ENCODE measurements at places on chromosomes 1 and 21.

GRCh38 chr1:205592443-205593003, 39.3 kb downstream of the ELK4 start:
- DNase-seq: no peak

DNA sequence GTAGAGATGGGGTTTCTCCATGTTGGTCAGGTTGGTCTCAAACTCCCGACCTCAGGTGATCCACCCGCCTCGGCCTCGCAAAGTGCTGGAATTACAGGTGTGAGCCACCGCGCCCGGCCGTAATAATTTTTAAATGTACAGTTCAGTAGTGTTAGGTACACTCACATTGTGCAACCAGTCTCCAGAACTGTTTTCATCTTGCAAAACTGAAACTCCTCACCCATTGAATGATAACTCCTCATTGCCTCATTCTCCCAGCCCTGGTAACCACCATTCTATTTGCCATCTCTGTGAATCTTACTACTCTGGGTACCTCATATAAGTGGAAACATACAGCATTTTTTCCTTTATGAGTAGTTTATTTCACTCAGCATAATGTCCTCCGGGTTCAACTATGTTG, 3.4 kb downstream of the NLRP3 start:
- DNase-seq: no peak

DNA sequence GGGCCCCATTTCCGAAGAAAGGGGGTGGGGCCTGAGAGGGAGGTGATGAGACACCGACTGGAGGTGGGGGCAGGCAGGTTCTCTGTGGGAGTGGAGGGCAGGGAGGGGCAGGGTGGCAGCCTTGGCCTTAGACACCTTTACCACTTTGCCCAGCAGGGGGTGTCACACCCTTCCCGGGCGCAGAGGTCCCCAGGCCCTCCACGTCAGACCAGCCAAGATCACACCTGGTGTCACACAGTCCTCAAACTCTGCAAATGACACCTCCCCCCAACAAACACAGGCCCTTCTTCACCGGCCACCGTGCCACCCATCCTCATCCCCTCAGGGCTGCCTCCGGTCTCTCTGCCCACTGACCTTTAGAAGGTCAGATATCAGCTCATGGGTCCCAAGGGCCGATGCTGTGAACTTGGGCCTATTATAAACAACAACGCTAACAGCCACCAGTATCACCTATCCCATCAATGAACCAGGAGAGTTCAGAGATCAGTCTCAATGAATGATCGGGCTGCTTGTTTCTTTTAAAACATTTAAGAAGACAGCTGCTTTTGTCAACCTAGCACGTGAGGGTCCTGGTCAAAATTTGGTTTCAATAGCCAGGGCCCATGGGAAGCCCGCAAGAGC, 103.9 kb downstream of the CASZ1 start:
- no peak for DNase-seq

DNA sequence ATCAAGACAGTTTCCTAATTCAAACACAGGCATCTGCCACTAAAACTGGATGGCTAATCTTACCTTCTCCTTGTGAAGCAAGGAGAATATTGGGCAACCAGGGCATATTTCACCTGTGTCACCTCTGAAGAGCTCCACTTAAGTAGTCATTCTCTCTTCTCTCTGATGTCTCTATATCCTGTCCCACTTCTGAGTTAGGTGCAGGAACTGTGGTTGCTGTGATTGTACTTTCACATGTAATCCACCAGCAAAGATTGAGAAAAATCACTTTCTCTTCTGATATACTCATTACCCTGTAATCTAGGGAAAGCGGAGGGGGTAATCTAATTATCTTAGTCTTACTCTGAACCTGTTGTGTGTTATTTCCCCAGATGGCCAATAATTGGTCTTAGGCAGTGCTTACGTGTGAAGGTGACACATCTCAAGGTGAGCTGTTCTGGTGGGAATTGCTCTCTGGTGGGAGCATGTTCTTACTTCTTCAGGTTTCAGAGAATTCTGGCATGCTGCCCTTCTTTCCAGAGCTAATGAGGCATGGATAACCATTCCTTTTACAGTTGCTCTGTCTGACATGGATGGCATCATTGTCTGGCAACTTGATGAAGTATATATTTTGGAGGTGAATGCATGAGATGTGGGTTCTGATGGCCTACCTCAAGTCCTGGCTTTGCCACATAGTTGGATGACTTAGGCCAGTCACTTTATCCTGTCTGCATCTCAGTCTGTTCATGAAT, 12.0 kb downstream of the XCL2 start:
- no peak for DNase-seq

- no peak for DNase-seq
Measured at GRCh38 chr21:38250991-38251418, 5.8 kb upstream of the KCNJ15 start.

- no peak for DNase-seq
Measured at GRCh38 chr1:10760566-10761502, 35.6 kb downstream of the CASZ1 start.

- no peak for DNase-seq
Measured at GRCh38 chr1:14522077-14522925, 76.2 kb upstream of the KAZN start.

DNA sequence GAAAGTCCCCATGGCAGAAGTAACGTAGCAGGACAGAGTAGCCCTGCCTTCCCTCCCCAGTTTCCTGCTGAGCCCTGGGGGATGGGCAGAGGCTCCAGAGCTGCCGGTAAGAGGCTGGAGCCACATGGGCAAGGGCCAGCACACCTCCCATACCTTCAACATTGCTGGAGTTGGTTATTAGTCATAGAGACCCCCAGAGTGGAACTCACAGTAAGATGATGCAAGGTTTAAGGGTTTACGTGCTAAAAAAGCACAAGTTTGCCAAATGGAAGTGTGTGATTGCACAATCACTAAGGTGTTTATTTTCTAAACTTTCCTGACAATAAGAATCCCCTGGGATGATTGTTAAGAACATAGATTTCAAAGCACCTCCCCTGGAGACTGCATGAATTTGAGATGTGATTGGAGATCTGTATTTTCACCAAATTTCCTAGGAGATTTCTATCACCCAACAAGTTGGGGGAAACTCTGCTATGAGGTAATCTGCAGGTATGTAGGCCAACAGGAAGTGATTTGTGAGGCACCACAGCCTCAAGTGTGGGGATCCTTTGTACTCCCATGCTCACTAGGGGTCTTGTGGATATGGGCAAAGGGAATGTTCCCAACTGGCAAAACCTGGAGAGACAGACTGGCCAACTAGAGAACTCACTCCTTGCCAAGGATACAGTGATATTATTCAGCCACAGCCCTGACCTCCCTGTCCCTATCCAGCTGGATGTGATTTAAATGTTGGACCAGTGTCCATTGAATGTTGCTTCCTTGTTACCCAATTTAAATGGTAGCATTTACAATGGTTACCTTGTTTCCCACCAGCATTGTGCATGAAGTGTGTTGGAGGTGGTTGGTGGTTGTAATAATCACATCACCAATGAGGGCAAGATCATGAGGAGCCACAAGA, 37.1 kb upstream of the CSF1 start:
- no peak for DNase-seq

GRCh38 chr1:41641941-41642527, 157.6 kb upstream of the EDN2 start:
- DNase-seq: no peak

DNA sequence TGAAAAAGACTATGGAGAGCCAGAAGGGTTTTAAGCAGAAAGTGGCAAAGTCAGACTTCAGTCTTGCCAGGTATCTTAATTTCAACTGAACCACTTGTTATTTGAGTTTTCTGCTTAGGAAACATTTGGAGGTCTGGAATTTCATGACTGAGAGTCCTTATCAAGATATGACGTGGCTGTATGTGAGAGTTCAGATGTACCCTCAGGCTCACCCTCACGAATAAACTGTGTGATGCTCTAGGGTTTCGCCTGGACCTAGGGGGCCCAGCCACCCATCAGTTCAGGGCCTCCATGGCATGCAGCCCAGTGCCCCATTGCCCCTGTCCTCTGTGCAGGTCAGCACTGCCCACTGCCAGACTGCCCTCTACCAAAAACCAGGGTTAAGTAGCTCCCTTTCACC, 30.6 kb upstream of the TADA1 start:
- no peak for DNase-seq

- no peak for DNase-seq
Measured at GRCh38 chr1:162062542-162063015, 6.9 kb upstream of the NOS1AP start.

Data from right renal cortex interstitium (tissue), 3 donors.